ENCODE measurements at places on chromosomes 16 and 17. TPM values are rescaled to one million over a fixed set of nuclear protein-coding genes. Genes with fewer than 3 reads are reported as not detected.

LPO gene
- total RNA-seq = not detected

MPV17L gene
- 5.8 TPM for total RNA-seq

ADAT1 gene
- 51.2 TPM for total RNA-seq

STH gene
- not detected for total RNA-seq

KRTAP2-2 gene
- not detected for total RNA-seq

TVP23A gene
- 1.2 TPM for total RNA-seq

CHD9NB gene
- total RNA-seq = 0.88 TPM

OTOP2 gene
- not detected for total RNA-seq

Data from omental fat pad (tissue), 4 donors.